ENCODE measurements at places on chromosomes 11 and 22. TPM values are rescaled to one million over a fixed set of nuclear protein-coding genes. Genes with fewer than 3 reads are reported as not detected.

DNA sequence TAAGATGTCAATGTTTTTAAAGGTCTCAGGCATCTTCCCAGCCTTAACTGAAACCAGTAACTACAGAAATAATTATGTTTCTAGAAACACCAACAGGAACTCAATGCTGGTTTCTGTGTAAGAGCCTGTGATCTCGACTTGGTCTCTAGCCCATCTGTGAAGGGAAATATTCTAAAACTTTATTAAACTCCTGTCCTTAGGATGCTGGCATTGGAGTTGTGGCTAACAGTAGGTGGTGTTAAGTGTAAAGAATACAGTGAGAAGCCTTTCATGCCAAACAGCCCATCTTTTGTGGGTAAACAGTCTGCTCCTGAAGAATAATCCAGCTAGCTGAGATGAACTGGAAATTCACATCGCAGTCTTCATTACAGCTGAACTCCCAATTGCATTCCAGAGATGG lies 133.2 kb downstream of the ADAMTS15 start:
- DNase-seq, result no peak

ANO9 gene
- 31.7 TPM for total RNA-seq

DNA sequence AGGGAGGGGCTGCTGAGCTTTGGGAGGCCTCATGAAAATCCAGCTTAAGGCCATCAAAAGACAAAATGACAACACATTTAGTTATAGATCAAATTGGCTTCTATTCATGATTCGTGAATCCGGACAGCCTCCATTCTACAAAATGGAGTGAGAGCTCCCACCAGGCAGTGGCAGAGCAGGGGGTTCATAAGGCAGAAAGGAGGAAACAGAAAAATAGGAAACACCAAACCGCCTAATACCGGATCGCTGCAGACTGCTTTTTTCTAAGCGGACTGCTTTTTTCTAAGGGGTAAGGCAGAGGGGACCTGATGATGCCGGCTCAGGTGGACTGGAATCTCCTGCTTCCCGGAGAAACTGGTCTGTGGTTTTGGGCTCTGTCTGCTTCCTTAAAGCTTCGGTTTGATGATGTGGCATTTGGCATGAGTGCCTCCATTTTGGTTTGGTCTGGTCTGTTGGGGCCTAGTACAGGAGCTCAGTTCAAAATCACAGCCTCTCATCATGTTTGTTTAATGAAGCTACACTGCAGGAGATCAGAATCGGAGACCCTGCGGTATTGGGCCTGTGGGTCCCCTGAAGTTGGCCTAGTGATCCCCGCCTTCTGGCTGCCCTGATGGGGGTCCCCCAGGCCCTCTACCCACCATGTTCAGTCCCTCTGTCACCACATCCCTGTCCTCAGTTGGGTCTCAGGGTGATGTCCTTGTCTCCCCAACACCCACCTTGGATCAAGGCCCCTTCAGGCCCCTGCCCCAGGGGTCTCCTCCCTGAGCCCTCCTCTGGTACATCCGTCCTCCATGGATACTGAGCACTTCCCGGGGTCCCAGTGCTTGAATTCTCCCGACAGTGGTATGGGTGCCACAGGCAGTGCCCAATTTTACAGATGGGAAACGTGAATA lies 1.2 kb downstream of the ALDH3B1 start:
- DNase-seq, result no peak

DNA sequence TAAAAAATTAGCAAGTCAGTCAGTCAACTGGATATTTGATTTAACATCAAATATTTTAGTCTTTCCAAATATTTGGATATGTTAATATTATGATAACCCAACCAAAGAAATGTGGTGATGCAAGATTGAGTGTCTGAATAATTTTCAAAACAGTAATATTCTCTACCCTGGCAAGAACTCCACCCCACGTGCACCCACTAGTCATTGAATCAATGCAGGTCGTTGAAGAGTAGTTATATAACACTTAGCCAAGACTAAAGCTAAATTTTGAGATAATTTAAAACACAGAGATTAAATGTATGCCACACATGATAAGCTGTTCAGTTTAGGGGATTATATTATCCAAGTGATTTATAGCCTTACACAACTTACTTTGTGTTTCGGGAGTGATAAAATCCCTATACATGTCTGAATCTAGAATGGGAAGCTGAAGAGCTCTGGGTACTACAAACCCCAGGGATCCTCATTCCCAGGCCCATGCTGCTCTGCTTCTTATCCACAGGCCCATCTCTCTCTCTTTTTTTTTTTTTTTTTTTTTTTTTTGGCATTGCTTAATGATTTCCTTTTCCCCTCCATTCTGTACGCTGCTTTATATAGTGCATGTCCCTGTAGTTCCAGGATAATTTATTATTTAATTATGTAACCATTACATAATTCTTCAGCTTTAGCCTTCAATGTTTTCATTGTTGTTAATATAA lies 392.9 kb downstream of the NTM start:
- DNase-seq, result no peak

ATG2A gene
- 16.7 TPM for total RNA-seq

GRCh38 chr22:18023509-18024275 lies 669 bp downstream of the MICAL3 start:
- DNase-seq, result peak; percentile 54

DMC1 gene
- 16.3 TPM for total RNA-seq

VPREB1 gene
- total RNA-seq, result not detected

DNA sequence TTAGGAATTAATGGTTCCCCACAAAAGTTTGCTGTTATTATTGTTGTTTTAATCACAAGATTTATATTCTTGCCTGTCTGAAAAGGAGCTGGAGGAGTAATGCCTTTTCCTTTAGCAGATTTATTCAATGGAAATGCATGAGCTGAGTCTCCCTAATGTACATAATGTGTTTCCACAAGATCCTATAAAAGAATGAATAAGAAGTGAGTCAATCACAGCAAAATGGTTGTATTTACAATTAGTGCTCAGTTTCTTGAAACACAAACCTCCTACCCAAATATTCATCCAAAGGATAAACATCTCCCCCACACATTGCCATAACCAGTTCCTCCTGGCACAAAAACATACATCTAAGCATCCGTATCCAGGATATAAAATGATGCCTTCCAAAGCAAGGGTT lies 33.3 kb downstream of the ME3 start:
- DNase-seq, result no peak

- DNase-seq, result no peak
These were observed 26.8 kb downstream of the PAK1 start for GRCh38 chr11:77446911-77447629.

DNA sequence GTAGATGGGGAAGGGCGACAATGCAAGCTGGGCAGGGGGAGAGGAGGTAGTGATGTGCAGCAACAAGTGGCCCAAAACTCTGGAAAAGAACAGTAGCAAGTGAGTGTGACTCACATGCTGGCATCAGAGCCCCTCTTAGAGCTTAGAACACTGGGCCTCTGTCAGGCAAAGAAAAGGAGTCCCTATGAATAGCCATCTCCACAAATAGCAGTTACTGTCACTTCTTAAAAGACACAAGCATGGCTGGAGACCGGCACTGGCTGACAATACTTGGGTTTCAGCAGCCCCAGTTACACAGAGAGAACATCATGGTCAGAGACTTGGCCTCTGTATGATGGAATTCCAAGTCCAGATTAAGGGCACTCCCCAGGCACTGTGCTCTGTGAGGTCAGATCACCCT lies 58.2 kb downstream of the PRCP start:
- no peak for DNase-seq

DNA sequence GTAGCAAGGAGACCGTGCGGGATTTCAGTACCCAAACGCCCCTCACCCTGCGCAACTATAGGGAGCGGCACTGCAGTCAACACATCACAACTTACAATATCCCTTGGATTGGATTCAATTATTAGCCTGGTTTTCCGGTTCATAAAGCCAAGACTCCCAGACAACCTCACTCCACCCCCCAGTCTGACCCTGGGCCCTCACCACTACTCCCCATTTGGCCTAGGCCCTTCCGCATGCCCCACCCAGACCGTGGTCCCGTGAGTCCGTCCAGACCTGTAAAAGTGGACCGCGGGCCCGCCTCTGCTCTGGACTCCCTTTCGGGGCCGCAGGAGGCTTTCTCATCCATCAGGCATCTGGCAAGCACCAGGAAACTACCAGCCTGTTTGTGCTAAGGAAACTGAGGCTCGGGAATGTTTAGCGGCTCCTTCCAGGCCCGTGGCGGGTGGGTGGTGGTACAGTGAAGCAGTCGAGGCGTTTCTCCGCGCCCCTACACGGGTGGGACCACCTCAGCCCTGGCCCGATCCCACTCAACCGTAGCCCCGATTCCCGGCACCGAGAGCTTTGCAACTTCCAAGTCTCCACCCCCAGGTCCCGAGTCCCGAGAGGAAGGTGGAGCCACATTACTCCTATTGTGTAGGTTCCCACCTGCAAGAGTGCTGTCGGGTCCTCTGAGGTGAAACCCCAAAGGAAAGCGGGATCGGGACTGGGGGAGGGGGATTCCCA lies 679 bp upstream of the DPP3 start:
- DNase-seq, result peak; percentile 29

GRIK4 gene
- total RNA-seq, result not detected

USP2 gene
- total RNA-seq, result 0.58 TPM

C1QTNF6 gene
- total RNA-seq, result 8.4 TPM

MRGPRX2 gene
- not detected for total RNA-seq

SC5D gene
- total RNA-seq, result 22.3 TPM

DNA sequence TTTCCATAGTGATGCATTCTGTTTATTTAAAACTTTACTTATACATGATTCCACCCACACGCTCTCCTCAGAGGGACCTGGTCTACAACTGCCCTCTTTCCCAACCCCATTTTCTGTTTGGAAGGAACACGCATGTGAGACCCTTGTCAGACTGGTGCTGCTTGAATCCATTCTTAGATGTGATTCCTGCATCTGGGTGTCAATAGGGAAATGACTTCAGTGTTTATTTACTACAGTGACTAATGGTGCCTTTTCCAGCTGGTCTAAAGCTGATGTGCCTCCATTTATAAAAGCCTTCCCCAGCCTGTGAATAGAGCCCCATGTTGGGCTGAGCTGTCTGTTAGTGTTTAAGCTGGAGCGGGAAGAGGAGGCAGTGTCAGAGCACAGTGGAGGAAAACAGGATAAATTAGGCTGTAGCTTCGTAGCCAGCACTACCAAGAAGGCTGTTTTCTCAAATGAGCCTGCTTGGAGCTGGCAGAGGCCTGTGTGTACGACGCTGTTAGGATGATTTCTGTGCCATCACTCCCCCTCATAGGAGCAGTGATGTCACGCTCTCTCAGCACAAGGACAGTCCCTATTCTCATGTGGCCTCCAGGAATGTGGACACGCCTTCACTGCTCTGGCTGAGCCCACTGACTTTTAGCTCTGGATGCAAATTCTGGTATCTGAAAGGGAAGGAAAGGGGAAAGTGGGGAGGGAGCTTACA lies 18.9 kb upstream of the C11orf96 start:
- DNase-seq, result no peak

DNA sequence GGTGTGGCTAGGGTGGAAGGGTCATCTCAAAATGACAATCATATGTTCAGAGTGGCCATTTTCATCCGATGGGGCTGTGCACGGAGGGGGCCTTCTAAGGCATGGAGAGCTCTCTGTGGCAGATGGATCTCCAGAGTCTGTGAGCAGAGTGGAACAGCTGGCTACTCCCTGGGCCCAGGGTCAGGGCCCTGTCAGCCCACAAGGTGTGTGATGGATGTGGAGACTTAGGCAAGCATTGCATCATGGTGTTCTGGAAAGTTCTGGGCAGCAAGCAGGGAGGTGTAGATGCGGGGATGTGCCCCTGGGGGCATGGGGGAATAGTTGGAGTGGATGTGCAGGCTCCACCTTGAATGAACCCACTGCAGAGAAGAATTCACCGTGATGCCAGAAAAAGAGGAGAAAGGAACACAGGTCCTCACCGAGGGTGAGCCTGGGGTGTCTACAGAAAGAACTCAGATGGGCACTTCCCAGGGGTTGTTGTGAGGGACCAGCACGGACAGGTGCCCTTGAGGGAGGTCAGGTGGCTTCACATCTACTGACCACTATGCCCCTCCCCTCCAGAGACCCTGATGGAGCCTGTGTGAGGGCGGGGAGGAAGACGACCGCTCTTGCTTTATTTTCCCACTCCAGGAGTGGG lies 51.1 kb downstream of the CHRDL2 start:
- DNase-seq, result no peak

DNA sequence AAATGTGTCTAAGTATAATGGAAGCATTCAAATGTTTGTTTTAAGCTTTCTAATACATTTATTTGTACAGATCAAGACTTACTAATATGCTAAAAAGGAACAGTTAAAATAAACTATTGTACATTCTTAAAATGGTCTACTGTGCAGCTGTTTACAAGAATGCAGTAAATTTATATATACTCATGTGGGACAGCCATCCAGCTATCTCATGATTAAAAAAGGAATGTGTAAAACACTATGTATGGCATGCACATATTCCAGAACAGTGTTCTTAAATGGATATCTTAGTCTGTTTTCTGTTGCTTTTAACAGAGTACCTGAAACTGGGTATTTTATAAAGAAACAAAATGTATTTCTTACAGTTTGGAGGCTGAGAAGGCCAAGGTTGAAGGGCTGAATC lies 30.2 kb upstream of the CSTF3 start:
- no peak for DNase-seq

GRCh38 chr11:11916981-11917399 lies 75.2 kb downstream of the USP47 start:
- no peak for DNase-seq

DNA sequence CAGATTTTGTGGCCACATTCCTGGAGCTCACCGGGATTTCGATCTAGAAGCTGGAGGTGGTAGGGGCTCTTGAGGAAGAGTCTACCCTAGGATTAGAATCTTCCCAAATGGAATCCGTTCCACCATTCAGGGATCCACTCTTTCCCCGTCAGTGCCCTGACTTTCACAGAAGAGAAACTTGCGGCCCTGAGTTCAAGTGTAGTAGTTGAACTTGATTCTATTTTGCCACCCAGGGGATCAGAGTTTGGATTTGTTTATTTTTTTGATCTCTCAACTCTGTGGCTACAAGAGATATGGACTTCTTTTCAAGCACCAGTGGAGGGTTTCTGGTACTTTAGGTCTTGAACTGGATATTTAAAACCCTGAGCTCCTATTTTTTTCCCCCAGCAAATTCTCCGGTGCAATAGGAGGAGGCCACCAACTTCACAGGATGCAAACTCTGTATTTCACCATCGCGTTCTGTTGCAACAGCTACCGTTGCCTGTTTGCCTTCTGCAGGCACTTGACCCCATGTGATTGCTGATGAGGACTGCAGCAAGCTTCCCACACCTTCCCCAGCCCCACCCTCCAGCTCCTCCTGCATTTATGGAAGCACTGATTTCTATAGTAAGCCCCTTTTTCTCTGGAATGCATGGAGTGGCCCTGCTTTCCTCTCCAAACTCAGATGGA lies 14.8 kb upstream of the MRGPRF start:
- no peak for DNase-seq

OR8H3 gene
- not detected for total RNA-seq
